ENCODE measurements at places on chromosomes 6 and 20.

- DNase-seq = no peak
These were observed 91.6 kb downstream of the EPM2A start for GRCh38 chr6:145643760-145644159.

- DNase-seq = no peak
These were observed 6.7 kb downstream of the MYO6 start for GRCh38 chr6:75755704-75756103.

DNA sequence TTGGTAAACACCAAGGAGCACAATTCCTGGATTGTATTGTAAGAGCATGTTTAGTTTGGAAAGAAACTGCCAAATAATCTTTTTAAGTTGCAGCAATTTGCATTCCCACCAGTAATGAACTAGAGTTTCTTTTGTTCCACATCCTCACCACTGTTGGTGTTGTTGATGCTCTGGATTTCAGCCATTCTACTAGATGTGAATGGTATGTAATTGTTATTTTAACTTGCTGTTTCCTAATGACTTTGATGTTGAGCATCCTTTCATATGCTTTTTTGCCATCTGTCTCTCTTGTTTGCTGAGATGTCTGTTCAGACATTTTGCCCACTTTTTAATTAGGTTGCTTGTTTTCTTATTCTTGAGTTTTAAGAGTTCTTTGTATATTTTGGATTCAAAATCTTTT, 1654.1 kb downstream of the GRIK2 start:
- no peak for DNase-seq

- DNase-seq = no peak
These were observed 126.9 kb upstream of the QKI start for GRCh38 chr6:163287626-163288025.

DNA sequence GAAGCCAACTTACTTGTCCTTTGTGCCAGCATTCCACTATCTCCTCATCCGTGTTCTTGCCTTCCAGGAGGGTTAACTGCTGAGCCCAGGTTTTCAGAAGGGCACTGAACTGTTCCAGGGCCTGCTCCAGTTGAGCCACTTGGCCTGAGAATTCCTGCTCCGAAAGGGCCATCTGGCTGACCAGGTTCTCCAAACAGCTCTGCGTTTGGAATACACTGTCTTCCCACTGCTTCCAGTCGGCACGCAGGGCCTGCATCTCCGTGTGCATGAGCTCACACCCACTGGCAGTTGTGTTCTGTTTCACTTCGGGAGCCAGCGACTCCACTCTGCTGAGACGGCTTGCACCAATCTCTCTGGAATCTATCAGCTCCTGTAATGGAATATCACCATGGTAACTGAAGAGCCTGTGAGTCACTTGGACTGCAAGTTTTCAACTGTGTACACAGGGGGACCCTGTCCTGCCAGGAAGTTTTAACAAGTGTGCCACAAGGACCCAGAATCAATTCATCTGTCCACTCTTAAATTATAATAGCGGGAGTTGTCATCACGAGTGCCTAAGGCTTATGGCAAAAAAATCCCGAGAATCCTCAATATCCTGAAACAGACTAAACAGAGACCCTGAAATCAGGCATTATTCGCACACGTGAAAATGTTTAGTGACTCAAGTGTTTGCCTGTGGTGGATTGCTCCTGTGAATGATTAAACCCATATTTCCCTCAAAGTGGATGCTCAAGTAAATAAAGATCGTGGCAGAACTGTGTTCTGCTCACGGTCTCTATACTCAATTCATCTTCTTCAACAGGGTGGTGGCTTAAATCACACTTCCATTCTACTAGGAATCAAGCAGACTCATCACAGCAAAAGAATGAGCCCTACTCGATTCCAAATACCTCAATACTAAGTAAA, 255.9 kb downstream of the SYNE1 start:
- DNase-seq = no peak

- peak; percentile 90 for DNase-seq
These were observed 19.0 kb downstream of the REM1 start for GRCh38 chr20:31494131-31494530.

DNA sequence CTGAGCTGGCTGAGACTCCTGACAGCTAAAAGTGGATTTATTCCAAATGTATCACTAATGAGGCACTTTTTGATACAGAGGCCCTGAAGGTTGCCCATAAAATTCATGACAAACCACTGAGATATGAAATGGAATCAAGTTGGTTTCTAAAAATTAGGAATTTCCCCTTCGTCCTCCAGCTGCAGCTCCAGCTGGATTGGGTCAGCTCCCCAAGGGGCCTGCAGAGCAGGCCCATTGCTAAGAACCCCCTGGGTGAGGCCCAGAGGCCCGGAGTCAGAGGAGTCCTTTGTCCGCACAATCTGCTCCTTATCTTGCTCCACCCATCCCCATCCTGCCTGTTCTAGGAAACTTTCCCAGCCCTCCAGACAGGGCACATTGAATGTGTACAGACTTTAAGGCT, 163.5 kb upstream of the TOP1 start:
- DNase-seq = no peak

- DNase-seq = peak; percentile 70
These were observed 10.7 kb upstream of the ULBP3 start for GRCh38 chr6:150079604-150080003.

Data from endodermal cell (in vitro differentiated cells).